ENCODE measurements at places on chromosomes 2 and 18.

GRCh38 chr2:52475590-52475989 is 1292.0 kb upstream of the CHAC2 start:
- no peak for DNase-seq

- no peak for DNase-seq
Observed at GRCh38 chr2:96205888-96206287, 2.7 kb downstream of the STARD7 start.

- no peak for DNase-seq
Observed at GRCh38 chr18:77876319-77876865, 626.7 kb downstream of the GALR1 start.

DNA sequence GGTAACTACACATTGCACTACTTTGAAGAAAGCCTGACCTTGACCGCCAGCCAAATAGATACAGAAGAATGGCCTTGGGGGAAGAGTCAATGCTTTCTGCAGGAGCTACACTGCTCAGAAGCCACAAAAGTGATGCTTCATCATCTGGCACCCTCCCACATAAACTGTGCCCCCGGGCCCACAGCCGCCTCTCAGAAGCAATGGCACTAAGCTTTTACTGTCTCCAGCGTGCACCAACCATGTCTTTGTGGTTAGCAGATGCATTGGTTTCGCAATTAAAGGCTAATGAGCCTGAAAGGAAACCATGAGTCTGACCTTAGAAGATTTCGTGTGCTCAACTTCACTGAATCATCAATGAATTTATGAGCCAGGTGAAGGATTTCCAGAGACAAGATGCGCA is 209.4 kb upstream of the TRIB2 start:
- no peak for DNase-seq

DNA sequence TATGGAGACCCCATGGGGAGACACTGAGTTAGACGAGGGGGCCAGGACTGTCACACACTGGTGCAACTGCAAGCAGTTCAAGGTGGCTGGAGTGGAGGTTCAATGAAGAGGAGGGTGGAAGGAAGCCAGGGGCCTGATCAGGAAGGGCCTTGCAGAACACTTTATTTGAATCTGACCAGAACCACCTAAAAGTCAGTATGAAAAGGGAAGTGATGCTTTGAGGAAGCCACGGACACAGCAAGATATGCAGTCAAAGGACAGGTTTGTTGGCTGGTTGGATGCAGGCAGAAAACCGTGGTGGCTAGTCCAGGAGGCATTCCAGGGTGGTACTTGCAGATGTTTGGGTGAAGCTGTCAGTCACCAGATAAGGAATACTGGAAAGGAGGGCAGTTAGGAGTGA is 3.5 kb upstream of the FAM124B start:
- no peak for DNase-seq

DNA sequence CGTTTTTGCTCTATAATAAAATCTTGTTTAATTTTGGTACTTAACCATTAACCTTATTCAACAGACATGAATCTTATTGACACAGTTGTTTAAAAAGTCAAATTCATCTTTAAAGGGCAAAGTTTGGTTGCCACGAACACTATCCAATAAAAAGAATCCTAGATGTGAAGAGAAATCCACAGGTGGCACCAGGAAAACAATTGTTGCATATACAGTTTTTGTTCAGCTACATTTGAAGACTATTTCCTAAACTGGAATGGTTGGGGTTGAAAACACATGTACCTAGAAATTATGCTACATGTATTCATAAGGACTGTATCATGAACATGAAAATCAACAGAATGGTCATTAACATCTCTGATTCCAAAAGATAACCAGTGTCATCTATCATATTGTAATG is 71.1 kb upstream of the GULP1 start:
- no peak for DNase-seq

DNA sequence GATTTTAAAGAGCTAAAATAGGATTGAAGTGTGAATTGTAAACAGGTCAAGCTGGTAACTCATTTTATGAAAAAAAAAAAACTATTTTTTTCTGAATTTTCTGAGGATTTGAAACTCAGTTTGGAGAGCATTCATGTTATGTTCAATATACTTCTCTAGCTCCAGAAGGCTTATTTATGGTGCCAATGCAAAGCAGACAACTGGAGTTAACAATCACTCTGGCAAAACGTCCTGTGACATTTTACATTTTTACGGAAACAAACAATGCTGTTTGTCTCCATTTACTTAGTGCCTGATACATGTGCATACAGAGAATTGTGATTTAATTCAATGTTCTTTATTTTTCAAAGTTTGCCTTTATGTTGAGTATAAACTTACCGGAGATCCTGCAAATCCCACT is 96.0 kb downstream of the COL5A2 start:
- DNase-seq = no peak

- no peak for DNase-seq
Observed at GRCh38 chr2:168988755-168989154, 42.4 kb downstream of the ABCB11 start.

- DNase-seq = no peak
Observed at GRCh38 chr2:40043641-40044040, 264.6 kb upstream of the THUMPD2 start.

DNA sequence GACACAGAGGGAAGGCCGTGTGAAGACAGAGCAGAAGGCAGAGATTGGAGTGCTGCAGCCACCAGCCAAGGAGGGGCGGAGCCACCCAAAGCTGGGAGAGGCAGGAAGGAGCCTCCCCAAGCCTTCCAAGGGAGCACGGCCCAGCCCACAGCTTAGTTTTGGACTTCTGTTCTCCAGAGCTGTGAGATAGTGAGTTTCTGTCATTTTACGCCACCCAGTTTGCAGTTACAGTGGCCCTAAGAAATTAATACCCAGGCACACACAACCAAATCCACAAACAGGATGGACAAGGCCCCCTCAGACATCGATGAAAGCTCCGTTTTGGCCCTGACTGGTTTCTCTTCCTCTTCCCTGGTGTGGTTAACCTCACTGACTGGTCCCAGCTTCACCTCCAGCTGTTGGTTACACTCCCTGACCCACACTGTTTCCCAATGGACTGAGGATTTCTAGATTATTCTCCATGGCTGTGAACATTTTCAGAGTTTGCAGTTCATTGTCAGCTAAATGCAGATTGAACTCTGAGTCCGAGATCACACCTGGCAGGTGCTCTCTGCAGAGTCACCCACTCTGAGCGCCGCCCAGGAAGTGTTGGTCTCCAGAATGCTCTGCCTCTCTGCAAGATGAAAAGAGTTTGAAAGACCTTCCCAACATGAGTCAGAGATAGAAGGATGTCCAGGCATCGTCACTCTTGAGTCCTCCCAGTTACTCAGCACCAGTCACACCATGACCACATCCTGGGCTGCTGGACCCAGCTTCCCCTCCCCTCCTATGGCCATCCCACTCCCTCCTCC is 100.2 kb downstream of the TWIST2 start:
- DNase-seq = no peak

- DNase-seq = peak; percentile 50
Observed at GRCh38 chr2:32627441-32627813, 423 bp upstream of the TTC27 start.
